ENCODE measurements at places on chromosomes 1 and 21.

- peak; percentile 2 for DNase-seq
Observed at GRCh38 chr1:25573591-25573930, 30.2 kb downstream of the LDLRAP1 start.

- DNase-seq, result no peak
Observed at GRCh38 chr1:62089570-62089969, 105.1 kb upstream of the L1TD1 start.

- DNase-seq, result peak; percentile 13
Observed at GRCh38 chr1:54499360-54500106, 48.5 kb upstream of the ACOT11 start.

GRCh38 chr21:42513151-42513984 is at the start of gene SLC37A1:
Gene SLC37A1, plus strand, starts transcription at chr21:42513852. Its CDS starts 4,603 bp downstream, at chr21:42518455.
- peak; percentile 2 for DNase-seq

- no peak for DNase-seq
Observed at GRCh38 chr1:109061183-109061582, 14.6 kb downstream of the TAF13 start.

DNA sequence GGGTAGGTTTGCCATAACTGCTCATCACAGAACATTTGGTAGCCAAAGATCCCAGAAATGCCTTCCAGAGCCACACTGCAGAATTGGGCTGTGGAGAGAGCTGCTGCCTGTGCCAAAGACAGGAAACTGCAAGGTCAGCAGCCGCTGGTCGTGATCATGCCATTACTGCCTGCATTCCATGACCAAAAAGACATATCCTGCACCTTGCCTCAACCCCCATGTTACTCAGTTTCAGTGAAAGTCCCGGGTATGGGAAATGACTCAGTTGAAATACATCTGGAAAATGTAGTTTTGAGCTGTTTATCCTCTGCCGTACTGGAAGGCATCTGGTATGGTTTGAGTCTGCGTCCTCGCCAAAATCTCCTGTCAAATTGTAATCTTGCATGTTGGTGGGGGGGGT is 161.7 kb downstream of the FCRL5 start:
- no peak for DNase-seq

GRCh38 chr1:31511848-31512615 is 64.3 kb upstream of the TINAGL1 start:
- peak; percentile 68 for DNase-seq

DNA sequence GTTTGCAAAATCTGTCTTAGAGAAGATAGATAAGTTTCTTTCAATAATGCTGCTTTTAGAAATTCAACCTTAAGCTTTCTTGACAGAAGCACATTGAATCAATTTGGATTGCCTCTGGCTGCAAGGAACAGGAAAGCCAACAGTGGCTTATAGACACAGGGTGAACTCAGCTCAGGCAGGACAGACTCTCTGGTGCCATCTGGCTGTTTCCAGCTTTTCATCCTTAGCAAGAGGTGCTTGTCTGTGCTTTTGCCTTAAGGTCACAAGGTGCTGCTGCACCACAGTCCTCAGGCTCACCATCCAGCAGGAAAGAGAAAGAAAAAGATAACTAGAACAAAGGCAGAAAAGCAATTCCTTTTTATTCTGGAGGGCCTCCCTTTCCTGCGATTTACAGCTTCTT is 93.7 kb upstream of the ETS2 start:
- DNase-seq, result peak; percentile 90

DNA sequence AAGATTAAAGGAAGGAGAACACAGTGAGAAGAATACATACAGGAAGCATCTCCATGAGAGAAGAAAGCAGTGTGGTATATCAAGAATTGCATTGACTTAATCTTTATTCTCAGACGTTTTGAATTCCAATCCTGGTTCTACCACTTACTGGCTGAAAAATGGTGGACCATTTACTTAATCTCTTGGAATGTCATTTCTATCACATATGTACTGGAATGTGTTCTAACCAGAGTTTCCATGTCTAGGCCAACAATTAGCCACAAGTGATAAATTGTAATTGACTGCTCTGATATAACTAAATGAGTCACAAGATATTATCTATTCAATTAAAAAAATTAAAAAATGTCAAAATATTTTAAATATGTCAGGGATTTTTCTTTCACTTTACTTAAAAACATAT is 626.1 kb downstream of the PTPRC start:
- no peak for DNase-seq

DNA sequence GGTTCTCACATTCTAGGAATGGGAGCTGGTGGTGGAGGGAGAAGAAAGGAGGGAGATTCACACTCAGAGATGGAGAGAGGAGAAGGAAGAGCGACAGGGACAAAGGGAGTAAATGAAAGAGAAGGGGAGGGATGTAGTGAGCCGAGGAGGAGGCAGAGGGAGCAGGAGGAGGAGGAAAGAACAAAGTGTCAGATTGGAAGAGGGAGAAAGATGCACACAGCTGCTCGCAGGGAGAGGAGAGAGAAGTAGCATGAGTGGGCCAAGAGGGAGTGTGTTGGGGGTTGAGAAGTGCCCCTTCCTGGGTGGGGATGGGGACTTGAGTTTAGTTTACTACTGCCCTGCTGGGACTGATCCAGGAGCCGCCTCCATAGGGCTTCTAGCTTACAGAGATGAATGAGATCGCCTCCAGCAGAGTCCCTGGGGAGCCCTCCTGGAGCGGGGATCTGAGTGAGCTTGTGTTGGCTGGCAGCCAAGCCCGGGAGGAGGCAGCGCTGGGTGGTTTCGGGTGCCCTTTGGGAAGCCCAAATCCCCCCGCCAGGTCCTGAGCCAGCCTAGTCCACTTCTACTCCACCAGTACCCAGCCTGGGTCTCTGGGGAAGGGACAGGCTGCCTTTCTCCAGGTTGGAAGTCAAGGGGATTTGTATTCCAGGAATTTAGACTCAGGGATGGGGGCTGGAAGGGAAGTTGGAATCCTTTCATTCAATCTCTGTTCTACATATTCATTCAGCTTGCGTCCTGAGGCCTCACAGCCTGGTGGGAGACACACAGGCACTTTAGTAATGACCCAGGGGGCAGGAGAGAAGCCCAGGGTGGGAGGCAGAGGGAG is 20.9 kb downstream of the PTPRU start:
- peak; percentile 94 for DNase-seq

DNA sequence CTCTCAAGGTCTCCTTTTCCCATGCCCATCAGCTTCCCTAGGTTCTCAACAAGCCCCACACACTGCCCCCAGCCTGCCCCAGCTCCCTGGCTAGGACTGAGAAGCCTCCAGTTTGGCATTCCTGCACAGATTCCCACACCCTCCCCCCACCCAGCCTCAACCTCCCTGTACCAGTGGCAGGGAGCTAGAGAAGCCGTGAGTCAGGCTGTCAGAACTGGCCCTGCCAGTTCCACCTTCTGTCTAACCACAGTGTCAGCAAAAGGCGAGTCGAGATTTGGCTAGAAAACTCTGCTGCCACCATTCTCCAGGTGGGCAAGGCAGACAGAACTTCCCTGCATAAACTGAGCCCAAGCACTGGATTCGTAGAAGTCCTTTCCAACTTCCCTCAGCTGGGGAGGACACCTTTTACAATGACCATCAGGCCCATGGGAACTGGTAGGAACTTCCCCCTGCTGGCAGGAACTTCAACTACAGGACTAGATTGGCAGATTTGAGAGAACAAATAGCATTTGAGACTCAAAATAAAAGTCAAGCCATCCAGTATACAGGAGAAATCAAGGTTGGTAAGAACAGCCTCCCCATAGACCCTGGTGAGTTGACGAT is 31.0 kb downstream of the TNNT2 start:
- DNase-seq, result peak; percentile 60

- peak; percentile 43 for DNase-seq
Observed at GRCh38 chr1:224644553-224645154, 28.5 kb downstream of the CNIH3 start.

- no peak for DNase-seq
Observed at GRCh38 chr1:27618341-27619082, 14.6 kb upstream of the AHDC1 start.

DNA sequence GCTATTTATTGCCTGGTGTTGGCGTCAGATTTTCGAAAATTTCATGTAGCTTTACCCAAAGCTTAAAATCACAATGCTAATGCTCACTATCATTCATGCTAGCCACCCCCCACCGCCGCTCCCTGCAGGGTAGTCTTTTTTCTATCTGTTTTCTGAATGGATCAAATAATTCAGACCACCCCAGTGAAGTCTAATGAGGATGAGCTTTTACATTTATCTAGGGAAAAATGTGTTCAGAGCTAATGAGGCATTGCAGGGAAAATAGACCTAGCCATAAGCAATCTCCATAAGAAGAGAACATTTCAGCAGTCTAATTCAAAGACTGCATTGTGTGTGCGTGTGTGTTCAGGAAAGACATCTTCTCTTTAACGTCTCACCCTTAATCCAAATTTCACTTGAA is 533.0 kb upstream of the PRMT6 start:
- no peak for DNase-seq

DNA sequence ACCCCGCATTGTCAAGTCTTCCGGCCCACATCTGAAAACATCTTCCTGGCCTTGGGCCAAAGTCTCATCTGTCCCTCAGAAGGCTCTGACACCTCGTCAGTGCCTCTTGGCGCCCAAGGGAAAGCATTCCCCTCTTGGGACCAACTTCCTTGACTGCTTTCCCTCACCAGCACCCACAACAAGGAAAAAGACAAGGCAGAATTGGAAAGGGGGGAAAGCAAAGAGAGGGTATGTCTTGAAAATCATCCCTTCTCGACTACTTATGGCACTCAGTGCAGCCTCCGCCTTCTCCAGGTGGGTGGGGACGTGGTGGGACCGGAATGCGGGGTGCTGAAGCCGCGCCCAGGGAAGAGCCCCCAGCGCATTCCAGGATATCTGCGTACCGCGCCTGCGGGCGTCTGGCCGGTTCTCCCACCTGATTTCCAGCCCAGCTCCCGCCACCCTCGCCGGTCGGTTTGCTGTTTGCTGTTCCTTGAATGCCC is 554 bp upstream of the SLC39A1 start:
- DNase-seq, result no peak

DNA sequence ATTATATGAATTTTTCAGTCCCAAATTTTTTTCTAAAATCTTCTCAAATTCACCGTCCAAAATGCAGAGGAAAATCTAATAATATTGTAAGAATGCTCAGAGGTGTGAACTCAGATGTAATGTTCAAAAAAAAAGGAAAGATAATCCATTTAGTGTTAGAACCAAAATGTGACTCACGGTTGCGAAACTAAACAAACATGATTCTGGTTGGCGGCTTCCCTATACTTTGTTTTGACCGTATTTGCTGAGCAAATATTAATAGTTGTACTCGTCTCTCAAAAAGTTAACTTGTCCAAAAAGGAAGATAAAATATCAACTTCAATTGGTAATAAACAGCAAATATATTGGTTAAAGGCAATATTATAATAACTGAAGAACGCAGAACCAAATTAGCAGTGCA is 34.4 kb downstream of the ZSWIM5 start:
- peak; percentile 20 for DNase-seq

GRCh38 chr1:160431006-160431405 is 30.6 kb downstream of the VANGL2 start:
- DNase-seq, result no peak

DNA sequence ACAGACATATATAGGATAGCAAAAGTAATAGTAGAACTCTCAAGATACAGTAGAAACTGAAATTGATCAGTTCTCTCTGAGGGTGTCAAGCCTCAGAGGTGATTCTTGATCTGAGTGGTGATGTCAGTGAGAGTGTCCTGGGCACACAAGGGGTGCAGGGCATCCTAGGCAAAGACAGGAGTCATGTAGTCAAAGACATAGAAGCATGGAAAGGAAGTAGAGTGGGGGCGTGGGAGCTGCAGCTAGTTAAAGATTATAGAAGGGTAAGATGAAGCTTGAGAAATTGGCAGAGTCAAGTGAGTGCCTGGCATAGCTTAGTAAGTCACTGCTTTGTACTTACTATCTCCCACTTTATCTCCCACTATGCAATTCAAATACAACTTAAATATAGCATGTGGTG is 22.8 kb downstream of the CDC7 start:
- DNase-seq, result no peak

- no peak for DNase-seq
Observed at GRCh38 chr1:168135116-168135920, 1.4 kb downstream of the GPR161 start.

DNA sequence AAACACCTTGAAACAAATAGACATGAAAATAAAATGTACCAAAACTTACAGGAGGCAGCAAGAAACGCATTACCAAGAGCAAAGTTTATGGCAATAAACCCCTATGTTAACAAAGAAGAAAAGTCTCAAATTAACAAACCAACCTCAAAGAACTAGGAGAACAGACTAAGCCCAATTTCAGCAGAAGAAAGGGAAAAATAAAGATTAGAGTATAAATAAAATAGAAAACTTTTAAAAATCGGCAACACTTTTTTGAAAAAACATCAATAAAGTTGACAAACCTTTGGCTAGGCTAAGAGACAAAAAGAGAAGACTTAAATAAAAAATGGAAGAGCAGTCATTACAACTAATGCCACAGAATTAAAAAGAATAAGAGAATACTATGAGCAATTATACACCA is 42.7 kb downstream of the SLC30A10 start:
- DNase-seq, result no peak

DNA sequence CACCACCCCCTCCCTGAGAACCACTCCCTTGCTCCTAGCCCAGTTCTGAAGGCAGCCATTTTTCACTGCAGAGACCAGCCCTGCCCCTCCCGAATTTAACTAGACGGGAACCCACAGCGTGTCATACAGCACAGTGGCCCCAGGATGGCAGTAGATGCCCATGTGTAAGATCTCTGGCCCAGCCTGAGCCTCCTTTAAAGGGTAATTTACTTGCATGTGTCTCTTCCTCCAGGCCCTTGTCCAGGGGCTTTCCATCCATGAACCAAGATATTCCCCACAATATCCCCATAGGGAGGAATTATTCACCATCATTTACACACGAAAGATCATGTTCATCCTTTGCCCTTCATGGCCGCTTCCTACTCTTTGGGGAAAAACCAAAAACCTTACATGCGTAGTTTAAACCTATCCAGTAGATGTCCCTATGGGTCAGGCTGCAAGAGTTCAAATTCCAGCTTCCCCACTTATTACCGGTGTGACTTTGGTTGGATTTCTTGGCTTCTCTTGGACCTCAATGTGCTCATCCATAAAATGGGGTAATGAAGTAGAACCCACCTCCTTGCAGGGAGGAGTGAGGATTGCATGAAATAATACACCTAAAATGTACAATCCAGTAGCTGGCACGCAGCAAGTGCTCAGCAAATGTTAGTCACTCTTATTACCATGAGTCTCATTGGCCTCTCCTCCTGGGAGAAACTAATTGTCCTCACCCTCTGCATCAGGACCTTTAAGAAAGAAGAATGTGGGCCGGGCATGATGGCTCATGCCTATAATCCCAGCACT is 4.0 kb upstream of the LACTBL1 start:
- DNase-seq, result peak; percentile 64
